Cerebellar nuclear complex (tissue), 1 donor: ENCODE measurements at places on chromosomes 16 and 17.
A peak's percentile ranks its signal among the peaks of the same experiment; 100 is the strongest.

DNA sequence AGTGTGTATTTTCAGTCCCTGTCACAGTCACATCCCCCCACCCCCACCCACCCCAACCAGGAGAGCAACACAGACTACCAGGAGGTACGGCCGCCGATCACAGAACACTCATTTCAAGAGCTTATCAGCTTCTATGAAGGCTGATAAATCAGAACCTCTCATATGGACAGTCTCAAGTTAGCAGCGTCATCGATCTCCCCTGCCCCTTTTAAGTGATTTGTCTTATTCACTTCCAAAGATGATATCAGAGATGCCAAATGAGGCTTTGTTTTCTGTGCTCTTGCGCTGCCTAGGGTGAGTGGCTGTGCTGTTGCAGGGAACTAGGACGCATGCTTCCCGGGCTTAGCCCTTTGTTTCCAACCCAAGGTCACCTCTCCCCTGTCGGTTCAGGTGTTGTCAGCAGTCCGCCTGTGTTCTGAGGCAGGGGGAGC, 26.8 kb upstream of the PMFBP1 start:
- no peak for DNase-seq

DNA sequence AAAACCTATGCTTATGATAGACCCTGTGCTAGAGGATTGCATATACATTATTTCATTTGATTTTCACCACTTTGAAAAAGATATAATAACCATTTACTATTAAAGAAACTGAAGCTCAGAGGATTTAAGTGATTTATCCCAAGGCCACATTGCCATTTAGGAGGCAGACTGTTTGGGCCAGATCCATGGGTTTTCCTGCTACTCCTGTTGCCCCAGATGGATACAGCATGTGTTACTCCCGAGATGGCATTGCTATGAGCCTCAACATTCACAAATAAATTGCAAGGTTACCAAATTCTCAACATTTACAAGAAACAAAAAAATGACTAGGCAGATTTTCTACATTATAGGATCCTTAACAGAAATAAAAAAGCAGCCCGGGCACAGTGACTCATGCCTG, 322.1 kb upstream of the SOX9 start:
- DNase-seq, result no peak

DNA sequence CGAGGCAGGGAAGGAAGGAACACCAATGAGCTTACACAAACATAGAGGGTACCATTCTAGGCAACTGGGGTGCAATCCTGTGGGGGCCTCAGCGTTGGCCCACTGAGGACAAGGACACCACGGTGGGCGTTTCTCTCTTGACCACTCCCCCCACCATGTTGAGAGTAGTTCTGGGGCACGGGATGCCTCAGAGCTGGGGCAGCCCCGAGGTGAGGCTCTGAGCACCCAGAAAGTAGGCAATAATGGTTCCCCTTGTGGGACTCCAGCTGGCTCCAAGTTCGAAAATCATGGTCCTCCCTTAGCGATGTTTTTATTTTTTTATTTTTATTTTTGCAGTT, 5.1 kb downstream of the PRSS21 start:
- no peak for DNase-seq

- no peak for DNase-seq
Measured at GRCh38 chr17:79365836-79366770, 244.7 kb downstream of the RBFOX3 start.

DNA sequence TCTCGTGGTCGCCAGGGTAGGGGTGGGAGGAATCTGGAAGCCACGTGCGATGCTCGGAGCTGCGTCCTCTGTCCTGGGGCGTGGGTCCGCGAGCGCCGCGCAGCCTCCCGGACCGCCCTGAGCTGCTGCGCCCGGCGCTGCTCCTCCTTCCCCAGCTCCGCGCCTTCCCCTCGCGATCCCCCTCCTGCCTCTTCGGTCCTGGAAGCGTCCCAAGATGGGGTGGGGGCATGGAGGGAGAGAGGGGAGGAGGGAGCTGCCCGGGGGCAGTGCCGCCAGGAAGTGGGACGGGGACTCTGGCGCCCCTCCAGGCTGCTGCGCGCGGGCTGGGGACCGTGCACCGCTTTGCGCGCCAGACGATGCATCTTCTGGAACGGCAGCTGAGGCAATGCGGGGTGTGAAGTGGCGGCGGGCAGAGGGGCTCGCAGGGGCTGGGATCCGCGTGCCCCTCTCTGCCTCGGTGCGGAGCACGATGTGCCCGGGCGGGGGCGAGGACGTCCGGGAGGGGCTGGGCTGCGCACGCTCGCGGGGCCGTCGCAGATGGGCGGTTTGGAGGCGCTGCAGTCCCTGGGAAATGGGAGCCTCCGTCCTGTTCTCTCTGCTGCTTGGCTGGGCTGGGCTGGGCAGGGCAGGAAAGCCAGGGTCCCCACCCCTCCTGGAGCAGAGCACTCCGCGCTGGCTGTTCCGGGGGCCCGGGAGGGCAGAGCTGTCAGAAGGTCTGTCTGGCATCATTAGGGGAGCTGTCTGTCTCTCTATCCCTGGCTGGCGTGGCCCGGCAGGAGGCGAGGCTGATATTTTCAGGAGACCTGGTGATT, 388.0 kb downstream of the SEC14L1 start:
- DNase-seq, result no peak

DNA sequence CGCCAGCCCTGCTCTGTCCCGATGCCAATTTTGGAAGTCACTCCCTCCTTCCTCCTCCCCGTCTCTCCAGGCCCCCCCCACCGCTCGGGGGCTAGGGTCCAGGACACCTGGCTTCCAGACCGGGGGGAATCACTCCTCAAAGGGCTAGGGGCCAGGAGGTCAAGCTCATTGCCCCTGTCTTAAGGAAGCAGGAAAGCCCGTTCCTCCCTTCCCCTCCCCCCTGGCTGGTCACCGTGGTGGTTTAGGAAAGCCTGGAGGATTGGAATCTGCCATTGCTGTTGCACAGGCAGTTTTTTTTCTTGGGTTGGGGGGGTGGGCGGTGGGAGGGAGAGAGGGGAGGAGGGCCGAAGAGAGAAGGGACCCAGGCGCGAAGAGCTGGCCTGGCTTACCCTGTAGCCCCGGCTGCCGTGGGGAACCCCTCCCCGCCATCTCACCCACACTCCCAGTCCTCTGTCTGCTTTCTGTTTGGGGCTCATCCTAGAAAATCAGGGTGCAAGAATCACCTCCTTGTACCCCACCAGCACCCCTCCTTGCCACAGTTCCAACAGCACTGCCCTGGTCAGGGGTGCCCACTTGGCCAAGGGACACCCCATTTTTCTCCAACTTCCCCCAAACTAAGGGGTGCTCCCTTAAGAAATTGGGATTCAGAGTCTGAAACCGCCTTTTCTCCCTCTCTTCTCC, 2.9 kb upstream of the BCL6B start:
- DNase-seq, result no peak

- no peak for DNase-seq
Measured at GRCh38 chr17:38980490-38981217, 13.5 kb upstream of the FBXO47 start.

- no peak for DNase-seq
Measured at GRCh38 chr17:75843577-75844529, at the start of gene UNC13D. UNC13D (minus strand) TSS chr17:75844404; CDS start chr17:75844337, 67 bp downstream.

DNA sequence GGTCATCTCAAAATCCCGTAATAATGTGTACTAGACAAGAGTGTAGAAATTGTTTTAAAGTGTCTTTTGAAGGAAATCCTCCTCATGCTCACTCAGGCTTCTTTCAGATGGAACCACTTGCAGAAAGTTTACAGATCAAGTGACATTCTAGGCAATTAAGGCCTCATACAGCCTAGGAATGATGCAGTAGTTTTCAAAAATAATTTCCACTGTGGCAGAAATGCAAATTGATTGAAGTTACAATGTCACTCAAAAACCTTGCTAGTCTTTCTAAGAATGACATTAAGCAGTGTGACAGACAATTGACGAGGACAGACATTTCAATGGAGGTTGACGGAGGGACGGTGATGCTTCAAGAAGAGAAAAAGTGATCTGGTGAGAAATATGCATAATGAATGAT, 53.5 kb upstream of the CDH8 start:
- no peak for DNase-seq

GRCh38 chr16:22726868-22727267, 87.1 kb upstream of the HS3ST2 start:
- no peak for DNase-seq

DNA sequence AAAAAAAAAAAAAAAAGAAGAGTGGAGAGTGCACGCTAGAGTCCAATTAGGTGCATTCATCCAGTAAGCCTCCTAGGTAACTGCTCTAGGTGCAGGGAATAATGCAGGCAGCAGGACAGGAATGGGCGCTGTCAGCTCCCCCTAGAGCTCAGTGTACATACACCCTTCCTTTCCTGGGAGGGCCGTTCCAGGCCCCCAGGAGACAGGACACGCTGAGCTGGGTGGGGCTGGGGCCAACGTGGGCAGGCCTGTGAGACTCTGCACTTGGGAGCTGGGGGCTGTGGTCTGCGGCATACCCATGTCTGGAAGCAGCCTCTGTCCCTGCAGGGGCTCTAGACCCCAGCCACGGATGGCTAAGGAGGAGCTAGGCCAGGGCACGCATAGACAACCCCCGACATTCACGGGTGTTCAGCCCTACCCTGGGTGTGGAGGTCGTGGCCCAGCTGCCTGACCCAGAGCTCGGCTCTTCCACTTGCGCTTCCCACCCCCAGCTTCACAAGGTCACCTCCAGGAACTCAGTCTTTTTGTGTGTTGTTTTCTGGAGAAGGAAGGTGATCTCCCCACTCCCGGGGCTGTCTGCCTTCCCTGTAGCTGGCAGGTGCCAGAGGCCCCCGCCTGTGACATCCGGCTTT, 1.0 kb upstream of the ANTKMT start:
- DNase-seq, result no peak

- no peak for DNase-seq
Measured at GRCh38 chr16:58578642-58579041, 51.0 kb downstream of the CNOT1 start.

DNA sequence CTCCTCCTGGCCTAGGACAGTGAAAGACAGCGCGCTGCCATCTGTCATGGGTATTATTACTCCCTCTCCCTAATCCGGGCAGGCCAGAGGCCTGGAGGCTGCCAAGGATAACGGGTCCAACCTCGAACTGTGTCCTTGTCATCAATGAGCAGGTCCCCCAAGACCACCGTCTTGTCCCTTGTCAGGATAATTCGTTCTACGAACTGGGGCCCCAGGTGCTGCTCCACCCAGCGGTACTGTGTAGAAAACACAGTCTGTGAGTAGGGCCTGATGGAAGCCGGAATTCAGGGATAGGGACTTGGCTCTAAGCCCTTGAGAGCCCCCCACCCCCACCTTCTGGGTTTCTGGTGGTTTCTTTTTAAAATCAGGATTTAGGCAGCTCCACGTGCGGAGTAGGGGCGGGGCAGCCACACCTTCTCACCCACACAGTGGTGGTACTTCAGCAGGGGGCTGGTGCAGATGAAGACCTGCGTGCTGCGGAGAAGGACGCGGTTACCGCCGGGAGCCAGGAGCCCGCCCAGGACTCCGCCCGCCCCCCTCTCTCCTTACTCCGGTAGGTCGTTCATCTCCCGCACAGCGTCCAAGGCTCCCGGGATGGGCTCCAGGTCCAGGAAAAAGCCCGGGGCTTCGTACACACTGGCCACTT, 787 bp downstream of the NT5C start:
- DNase-seq, result peak; percentile 73

GRCh38 chr16:84085271-84085667, 31.5 kb downstream of the MBTPS1 start:
- no peak for DNase-seq

DNA sequence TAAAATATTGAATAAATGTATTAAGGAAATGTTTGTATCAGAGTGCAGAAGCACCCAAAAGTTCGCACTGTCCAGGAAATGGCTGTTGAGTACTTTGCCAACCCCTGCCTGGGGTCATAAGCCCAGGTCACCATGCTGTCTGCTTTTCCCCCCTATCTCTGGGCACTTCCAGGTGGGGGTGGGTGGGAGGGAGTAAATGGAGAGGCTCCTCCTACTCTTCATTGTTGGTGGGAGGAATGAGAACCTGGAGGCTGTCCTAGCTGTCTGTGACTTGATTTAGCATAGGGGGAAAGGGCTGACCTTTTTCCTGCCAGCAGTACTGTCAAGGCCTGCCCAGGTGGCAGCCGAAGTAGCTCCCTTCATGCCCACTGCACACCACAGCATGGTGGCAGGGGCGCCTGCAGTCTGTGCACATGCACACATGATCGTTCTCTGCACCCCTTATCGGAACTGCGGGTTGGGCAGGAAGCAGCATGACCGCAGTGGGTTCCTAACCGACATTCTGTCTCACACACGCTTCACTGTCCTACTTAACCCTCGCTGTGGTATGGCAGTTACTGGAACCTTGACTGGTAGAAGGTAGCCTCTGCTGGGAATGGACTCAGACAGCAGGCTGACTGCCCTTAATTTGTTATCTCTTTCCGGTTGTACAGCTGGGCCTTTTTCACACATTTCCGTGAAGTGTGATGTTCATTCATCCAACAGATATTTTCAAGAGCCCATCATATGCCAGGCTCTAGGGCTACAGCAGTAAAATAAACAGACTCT, 41.5 kb downstream of the LDHD start:
- DNase-seq, result peak; percentile 31

GRCh38 chr16:27429981-27430441, 28.0 kb downstream of the IL21R start:
- DNase-seq, result no peak

GRCh38 chr16:79328402-79329165, 272.0 kb downstream of the MAF start:
- DNase-seq, result no peak

DNA sequence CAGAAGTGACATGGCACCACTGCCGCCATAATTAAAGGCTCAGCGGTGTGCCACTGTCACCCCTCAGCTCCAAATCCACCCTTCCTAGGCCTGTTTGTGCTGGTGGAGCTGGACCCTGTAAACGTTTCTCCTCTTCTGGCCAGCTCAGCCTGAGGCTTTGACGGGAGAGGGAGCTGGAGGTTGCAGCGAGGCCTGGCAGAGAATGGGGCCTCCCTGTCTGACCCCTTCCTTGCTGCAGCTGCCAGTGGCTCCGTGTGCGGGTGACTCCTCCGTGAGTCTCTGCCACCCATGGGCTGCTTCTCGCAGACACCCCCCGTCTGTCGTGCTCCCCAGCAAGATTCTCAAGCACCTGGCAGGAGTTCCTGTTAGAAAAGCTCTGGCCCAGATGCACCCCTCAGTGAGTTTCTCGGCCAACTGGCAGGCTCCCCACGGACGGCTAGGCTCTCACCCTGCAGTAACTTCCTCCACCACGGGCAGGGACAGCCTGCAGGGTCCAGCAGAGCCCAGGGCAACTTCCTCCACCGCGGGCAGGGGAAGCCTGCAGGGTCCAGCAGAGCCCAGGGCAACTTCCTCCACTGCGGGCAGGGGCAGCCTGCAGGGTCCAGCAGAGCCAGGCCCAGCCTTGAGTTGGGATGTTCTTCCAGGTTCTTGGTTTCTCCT, 4.7 kb upstream of the CHMP6 start:
- DNase-seq, result no peak

DNA sequence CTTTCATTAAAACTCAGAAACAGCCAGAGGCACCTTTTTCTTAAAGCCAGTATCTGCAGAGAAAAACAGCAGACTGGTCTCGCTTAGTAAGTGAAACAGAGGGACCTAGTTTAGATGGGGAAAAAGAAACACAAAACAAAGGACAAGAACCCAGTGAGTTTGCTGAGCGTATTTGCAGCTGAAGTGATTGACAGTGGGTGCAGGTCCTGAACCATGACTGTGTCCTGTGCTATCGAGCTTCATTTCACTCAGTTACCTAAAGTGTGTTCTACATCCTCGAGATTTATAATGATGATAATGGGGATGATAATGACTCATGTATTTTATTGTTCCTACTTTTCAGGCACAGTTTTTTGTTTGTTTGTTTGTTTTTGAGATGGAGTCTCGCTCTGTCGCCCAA, 31.7 kb upstream of the WFIKKN2 start:
- DNase-seq, result no peak
